Hippocampal formation (tissue), 2 donors: ENCODE measurements at places on chromosomes 2 and 18.

GRCh38 chr2:109285244-109285651 is 156.2 kb downstream of the SH3RF3 start:
- DNase-seq = no peak

DNA sequence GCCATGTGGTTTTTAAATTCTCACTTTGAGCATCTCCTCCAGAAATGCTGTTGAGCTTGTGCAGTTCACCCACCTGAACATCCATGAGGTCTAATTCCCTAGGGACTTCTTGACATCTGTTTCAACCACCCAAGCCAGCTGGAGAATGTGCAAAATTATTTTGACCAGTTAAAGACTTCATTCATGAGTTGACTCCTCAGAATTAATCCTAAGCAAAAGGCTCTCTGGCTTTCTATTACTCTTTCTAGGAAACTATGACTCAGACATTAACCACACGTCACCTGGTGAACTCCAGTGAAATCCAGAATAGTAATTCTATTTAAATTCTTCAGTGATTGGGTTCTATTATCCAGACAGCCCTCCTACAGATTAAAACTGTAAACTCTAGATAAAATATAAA is 247.5 kb downstream of the NBAS start:
- DNase-seq = no peak

GRCh38 chr2:10787176-10787968 is 25.2 kb downstream of the PDIA6 start:
- no peak for DNase-seq

GRCh38 chr2:213740453-213740852 is 456.2 kb downstream of the SPAG16 start:
- no peak for DNase-seq

GRCh38 chr2:174631009-174631981 is 33.7 kb upstream of the WIPF1 start:
- DNase-seq = no peak

DNA sequence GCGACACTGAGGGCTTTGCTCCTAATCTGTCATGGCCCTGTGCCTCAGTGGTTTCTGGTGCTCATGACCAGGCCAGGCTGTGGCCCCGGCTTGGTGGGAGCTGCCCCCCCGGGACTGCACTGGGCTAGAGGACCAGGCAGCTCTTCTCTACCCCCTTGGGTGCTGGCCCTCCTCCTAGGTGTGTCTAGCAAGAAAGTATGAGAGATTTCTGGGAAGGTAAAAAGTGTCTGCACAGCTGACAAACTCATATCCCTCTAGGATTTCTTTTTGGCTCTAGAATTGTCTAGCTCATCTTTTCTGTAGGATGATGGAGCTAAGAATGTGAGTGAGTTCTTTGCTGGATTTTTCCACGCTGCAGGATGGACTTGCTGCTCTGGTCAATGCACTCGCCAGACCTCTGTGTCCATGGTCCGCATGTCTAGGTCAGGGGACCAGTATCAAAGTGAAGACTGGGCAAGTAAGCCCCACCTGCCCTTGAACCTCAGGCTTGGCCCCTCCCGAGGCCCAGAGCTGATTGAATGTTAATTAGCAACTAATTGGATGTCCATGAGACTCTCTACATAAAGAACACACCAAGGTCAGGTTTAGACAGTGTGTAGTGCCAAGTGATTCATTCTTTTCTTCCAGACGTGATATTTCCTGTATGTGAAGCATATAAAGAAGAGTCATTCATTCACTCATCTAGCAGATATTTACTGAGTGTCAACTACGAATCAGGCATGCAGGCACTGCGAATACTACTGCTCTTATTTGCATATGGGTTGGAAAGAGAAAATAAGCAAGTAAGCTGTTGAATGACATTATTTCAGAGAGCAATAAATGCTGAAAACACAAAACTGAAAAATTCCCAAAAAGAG is 15.6 kb upstream of the PSD4 start:
- DNase-seq = no peak

- DNase-seq = no peak
Observed at GRCh38 chr2:211084352-211084751, 528.0 kb downstream of the CPS1 start.

- DNase-seq = no peak
Observed at GRCh38 chr2:8229546-8229986, 452.3 kb upstream of the ID2 start.

DNA sequence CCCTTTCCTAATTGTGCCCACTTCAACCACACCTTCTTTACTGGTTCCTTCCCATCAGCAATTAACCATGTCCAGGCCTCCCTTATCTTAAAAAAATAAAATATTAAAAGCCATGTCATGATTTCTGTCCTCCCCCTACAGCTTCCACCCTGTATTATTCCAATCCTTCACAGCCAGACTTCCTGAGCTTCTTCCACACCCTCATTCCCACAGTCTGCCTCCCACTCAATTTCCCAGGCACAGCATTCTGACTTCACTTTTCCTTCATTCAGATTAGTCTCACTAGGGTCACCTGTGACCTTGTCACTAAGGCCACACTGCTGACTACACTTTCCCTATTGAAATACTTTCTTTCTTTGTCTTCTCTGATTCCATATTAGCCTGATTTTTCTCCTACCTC is 159.4 kb downstream of the DIS3L2 start:
- DNase-seq = no peak

- no peak for DNase-seq
Observed at GRCh38 chr2:191686066-191686465, 8.1 kb downstream of the NABP1 start.

GRCh38 chr2:25284756-25285155 is 57.0 kb downstream of the DNMT3A start:
- DNase-seq = no peak

DNA sequence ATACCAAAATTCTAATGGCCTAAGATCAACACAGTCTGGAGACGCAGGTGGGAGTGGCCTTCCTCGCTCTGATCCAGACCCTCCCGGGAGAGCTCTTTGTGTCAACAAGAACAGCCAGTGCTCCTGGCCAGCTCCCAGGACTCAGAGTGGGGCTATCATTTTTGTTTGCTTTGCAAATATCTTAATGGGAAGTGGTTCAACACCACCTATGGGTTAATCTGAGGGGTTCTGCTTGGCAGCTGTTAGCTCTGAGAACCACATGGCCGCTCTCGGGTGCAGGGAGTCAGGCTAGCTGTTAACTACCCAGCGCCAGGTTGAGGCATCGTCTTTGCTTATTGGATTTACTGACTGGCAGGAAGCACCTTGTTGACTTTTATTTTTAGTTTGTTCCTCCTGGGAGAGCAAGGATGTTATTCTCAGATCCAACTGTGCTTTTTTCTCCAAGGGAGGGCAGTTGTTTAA is 184.8 kb upstream of the SP5 start:
- DNase-seq = no peak

GRCh38 chr2:120536141-120536540 is 190.2 kb downstream of the INHBB start:
- no peak for DNase-seq
